ENCODE measurements at places on chromosomes 13 and 19.

DNA sequence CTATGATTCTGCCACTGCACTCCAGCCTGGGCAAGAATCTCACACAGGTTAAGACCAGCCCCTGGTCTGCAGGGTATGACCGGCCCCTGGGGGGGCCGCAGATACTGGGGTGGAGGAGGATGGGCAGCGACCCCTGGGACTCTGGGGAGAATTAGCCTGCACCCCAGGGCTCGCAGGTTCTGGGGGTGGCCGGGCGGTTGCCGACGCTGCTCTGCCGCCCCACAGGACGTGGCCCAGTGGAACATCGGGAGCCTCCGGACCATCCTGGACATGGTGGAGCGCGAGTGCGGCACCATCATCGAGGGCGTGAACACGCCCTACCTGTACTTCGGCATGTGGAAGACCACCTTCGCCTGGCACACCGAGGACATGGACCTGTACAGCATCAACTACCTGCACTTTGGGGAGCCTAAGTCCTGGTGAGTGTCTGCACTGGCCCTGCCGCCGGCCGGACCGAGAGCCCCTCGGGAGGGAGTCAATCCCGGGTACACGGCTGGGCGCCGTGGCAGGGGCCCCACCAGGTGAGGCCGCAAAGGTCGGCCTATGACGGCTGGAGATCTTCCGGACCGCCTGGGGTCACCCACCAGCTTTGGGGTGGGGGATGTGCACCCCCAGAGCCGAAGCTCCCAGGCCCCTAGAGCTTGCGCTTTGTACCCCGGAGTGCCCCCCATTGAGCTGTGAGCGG is 78.5 kb downstream of the KDM4B start:
- no peak for DNase-seq

- no peak for DNase-seq
Observed at GRCh38 chr19:10719466-10719961, 1.6 kb downstream of the DNM2 start.

DNA sequence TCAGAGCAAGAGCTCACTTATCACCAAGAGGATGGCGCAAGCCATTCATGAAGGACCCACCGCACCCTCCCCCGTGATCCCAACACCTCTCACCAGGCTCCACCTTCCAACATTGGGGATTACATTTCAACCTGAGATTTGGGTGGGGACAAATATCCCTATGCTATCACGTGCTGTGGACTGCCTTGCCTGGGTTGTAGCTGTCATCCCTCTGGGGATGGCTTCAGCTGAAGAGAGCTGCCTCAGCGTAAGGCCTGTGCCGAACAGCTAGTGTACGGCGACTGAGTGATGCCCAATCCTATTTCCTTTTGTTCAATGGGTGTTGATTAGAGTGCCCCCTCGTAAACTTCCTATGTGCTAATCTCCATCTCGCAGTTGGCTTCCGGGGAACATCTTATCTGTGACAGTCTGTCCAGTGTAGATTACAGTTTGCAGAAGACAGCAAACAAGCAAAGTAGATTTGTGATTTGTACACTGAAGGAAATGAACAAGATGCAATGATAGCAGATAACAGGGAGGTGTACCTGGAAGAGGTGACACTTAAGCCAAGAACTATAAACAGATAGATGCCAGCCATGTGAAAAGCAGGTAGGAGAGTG is 11.8 kb upstream of the RCBTB1 start:
- DNase-seq, result no peak

DNA sequence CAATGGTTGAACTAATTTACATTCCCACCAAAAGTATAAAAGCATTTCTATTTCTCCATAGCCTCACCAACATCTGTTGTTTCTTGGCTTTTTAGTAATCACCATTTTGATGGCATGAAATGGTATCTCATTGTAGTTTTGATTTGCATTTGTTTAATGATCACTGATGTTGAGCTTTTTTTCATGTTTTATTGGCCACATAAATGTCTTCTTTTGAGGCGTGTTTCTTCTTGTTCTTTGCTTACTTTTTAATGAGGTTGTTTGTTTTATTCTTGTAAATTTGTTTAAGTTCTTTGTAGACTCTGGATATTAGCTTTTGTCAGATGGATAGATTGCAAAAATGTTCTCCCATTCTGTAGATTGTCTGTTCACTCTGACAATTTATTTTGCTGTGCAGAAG is 28.2 kb downstream of the ZNF714 start:
- DNase-seq, result no peak

DNA sequence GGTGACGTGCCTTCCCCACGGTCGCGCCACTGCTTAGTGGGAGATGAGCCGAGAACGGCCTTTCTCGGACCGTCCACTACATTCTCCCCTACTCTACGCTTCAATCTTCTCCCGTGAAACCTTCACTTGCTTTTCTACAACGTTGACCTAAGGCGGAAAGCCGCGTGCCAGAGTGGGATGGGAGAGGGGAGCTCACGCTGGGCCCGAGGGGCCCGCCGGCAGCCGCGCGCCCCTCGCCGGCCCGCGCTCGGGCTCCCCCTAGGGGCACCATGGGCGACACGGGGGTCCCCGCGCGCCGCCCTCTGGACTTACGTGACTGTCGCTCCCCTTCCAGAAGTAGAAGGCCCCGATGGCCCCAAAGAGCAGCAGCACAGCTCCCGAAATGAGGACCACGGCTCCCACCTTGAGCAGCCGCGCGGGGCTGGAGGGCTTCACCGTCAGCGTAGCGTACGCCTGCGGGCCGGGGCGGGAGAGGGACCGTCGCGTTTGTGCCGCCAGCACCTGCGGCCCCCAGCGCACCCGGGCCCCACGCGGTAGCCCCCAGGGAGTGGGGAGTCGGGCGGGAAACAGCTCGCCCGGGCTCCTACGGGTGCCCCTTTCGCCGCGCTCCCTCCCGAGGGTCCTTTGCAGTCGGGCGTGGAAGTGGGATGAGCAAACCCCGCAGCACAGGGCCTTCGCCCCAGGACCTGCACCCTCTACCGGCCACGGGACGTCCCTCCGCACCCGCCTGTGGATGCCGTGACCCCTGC is 727 bp downstream of the CNMD start:
- no peak for DNase-seq

- no peak for DNase-seq
Observed at GRCh38 chr19:50466706-50467039, 9.6 kb upstream of the EMC10 start.

- DNase-seq, result no peak
Observed at GRCh38 chr19:21569494-21569865, 64.1 kb downstream of the ZNF429 start.

- DNase-seq, result no peak
Observed at GRCh38 chr19:4908360-4908759, 941 bp upstream of the UHRF1 start.

DNA sequence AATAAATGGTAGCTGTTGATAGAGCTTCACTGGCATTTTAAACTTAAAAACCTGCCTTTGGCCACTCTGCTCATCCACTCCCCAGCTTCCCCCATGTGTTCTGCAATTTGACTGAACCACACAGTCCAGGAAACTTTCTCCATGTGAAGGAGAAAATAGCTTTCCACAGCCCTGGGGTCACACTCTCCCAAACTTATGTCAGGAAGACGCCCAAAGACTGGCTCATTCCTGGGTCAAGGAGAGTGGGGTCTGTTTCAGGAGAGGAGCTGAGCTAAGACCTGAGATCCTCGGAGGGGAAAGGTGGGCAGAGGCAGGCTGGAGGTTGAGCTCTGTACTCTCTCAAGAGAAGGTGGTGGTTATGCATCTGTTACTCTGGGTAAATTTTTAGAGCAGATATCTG is 48.7 kb upstream of the GPI start:
- DNase-seq, result no peak

GRCh38 chr13:39516096-39516495 is 86.9 kb downstream of the LHFPL6 start:
- no peak for DNase-seq

DNA sequence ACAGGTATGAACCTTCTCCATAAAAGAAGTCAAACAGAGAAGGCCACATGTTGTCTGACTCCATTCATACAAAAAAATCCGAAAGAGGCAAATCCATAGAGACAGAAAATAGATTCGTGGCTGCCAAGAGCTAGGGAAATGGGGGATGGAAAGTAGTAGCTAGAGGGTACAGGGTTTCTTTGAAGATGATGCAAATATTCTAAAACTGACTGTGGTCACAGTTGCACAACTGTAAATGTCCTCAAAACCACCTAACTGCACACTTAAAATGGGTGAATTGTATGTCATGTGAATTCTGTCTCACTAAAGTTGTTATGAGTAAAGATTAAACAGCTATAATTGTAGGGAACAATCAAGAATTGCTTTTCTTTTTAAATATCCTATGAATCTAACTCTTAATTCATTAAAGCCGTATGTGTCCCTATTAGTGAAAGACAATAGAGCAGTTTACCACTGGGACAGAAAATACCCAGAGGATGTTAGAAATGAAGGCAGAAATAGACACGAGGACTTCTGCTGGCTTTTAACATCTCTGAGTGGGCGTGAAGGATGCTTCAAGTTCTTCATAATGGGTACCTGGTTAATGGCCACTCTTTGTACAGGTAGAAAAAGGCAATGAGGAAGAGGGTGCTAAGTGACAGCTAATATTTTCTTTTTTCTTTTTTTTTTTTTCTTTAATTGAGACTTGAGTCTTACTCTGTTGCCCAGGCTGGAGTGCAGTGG is 21.2 kb downstream of the INSR start:
- no peak for DNase-seq

DNA sequence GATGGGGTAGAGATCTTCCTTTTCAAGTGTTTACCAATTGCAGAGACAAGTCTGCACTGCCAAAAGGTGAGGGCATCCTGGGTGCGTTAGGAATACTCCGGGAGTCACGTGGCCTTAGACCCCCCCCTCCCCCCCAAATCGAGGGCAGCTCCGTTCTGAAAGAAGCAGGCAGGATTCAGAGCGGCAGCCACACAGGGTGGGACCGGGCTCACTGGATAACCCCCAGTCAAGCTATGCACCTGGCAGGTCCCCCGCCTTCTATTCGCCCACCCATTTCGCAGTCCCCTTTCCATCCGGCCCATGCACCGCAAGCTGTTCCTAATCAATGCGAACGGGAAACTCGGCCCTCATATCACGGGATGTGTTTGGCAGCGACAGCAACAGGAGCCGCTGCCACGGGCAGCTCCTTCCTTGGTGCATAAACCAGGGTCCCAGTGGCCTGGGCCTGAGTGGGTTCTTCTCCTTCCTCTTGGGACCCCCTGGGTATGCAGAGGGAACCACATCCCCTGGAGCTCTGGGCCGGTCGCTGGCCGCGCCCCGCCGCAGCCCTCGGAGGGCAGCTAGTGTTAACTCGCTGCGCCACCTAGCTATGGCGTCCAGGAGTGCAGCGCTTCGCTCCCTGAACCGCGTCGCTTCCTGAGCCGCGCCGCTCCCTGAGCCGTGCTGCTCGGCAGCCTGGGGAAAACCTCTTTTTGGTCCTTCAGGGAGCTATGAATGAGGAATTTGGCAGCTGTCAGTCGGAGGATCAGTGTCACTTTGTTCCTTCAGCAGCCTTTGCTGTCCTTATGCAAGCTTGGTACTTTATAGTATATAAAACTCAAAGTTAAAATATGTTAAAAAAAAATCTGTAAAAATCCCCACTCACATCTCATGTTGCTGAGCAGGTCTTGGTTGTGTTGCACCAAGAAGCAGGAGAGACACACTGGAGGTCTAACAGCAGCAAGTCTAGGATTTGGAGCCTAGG is 41.4 kb downstream of the LYL1 start:
- peak; percentile 44 for DNase-seq

DNA sequence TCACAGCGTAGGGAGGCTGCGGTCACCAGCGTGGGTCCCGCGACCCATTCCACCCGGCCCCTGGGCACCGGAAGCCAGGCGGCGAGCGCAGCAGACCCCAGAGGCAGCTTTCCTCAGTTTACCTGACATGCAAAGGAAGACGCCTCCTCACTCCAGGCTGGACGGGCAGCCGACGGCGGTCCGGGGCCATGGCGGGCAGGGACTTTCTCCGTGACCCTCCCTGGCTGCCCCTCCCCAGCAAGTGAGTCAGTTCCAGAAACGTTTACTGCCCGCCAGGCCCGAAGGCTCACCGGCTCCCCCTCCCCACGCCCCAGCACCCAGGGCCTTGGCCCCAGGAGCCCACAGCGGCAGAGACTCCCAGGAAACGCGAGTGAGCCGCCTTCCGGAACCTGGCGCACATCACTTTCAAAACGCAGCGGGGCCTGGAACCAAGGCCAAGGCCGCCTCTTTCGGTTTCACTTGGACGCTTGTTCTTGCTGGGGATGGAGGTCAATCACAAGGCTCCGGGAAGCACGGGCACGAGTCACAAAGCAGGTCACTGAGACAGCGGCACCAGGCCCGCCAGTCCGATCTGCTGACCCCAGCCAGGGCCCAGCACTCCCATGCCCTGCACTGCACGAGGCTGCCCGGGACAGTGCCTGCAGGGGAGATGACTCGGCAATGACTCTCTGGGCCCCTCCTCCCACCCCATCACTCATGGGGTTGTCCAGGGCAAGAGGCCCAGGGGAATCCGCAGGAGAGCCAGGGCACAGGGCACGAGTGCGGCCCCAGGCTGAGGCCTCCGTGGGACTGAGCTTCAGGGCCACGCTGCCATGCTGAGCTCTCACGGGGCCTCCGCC is 5.3 kb downstream of the SBNO2 start:
- no peak for DNase-seq

GRCh38 chr13:80469853-80470381 is 129.0 kb upstream of the SPRY2 start:
- no peak for DNase-seq

DNA sequence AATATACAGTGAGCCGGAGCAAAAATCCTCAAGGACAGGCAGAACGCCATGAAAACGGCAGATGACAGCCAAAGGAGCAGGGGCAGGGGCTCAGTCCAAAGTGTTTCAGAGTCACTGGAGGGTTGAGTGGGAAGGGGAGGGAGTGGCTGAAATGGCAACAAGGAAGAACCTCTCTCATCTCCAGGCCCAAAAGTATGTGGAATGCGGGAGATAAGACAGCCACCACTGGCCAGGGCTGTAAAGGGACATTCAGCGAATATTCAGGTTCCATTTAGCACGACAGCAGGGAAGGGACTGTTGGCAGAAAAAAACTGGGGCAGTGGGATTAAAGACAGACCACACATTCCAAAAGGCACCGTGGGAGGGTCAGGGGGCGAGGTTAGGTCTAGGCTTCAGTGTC is 48.4 kb downstream of the USPL1 start:
- no peak for DNase-seq

GRCh38 chr19:55115446-55116065 is 1.9 kb downstream of the PPP1R12C start:
- no peak for DNase-seq

DNA sequence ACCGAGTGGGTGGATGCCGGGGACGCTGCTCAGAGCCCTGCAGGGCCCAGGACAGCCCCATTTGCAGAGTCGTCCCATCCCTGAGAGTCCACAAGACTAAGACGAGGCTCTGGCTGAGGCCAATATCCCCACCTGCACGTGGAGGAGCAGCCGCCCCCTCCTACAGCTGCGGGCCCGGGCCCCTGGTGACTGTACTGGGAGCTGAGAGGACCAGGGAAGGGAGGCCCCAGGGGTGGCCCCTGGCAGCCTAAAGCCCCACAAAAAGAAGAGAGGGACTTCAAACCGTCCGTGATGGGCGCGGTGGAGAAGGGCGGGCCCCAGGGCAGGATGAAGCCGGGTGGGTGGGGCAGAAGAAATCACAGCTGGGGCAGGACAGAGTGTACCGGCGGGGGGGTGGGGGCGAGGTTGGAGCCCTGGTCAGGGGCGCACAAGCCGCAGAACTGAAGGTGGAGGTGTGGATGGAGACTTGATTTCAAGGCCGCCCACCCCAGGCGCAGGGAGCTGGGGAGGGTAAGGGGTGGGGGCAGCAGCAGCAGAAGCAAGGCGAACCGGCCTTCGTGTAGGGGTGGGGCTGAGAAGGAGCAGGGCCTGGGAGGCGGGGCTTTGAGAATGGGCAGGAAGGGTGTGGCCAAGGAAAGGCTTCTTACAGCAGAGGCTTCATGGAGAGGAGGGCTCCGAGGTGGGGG is 12.9 kb downstream of the CFD start:
- no peak for DNase-seq

- DNase-seq, result no peak
Observed at GRCh38 chr13:110826101-110826500, 88.8 kb downstream of the ANKRD10 start.
